ENCODE measurements at places on chromosomes 5 and 9.

DNA sequence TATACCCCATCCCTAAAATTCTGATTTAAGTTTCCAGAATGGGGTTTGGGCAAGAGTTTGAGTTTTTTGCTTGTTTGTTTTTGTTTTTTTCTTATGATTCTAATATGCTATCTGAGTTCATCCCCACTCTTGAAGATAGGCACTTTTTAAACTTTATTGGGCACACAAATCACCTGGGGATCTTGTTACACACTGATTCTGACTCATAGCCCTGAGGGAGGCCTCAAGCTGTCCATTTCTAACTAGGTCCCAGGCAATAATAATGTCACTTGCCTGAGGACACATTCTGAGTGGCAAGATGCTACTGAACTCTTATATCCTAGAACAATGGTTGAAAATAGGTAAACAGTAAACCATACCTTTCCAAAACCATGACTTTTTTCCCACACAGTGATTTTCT is 22.8 kb upstream of the ABLIM3 start:
- no peak for DNase-seq

- DNase-seq: no peak
Measured at GRCh38 chr9:24545285-24545684, 412 bp downstream of the IZUMO3 start.

- no peak for DNase-seq
Measured at GRCh38 chr9:2691626-2692025, 25.7 kb upstream of the KCNV2 start.

DNA sequence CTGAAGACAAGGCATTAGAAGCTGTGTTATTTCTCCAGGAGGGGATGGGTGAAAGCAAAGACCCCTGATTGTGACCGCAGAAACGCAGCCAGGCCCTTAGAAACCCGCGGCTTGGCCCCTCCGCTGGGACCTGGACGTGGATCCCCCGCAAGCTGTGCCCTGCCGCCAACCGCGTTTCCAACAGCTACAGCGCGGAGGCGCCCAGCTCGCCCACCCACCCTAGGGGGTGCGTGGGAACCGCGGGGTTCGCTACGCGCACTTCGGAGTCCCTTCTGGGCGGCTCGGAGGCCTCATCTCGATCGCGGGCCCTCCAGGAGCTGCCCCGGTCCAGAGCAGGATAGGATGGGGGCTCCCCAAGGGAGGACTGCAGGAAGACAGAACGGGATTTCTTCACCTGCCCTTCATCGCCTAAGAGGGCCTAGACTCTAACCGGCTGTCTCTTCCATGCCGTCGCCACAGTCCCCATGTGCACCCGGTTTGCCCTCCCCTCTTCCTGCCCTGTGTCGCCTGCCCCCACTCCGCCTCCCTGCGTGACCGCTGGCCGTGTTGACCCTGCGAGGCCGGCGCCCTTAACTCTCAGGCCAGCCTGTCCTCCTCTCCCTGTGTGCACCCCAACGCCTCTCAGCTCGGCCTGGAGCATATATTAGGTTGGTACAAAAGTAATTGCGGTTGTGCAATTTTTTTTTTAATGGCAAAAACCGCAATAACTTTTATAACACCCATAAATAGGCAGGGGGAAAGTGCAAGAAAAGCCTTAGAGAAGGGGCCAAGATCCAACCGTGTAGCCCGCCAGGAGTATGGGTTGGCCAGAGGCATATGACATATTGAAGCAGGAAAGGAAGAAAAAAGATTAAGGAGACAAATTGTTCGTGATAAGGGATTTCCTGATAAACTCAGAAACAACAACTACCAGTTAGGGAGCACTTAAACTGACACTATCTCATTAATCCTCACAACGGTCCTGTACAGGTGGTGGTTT is 68.1 kb upstream of the FREM1 start:
- DNase-seq: no peak

DNA sequence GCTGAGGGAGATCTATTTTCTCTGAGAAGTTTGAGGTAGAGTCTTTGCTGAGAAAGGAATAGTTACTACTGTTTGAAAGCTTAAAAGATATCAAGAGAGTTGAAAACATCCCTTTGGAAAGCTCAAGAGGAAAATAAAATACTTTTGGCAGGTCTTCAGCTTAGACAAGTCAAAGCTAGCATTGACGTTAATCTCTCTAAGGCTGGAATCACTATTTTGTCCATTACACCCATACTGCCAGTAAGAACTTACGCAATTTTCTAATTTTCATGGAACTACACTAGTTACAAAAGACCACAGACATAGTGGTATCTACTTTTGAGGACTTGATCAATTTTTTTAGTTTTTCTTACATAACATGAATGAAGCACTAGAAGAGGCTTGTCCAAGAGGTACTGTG is 494.9 kb downstream of the PSAT1 start:
- DNase-seq: no peak

DNA sequence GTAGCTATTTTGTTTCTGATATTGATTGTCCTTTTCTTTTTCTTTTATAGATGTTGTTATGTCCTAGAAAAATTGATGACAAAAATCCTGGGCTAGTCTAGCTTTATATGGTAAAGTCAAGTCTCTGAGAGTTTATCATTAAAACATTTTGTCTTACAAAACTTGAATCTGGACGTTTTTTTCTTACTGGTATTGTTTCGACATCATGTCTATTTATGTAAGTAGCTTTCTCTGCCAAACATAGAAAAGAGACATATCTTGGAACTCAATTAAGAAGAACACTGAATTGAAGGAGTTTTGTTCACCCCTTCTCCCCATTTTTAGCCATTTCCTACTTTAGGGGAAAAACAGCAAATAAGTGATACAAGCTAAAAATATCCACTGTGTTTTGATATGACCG is 151.5 kb downstream of the ISOC1 start:
- DNase-seq: no peak

GRCh38 chr5:36407396-36407795 is 105.7 kb upstream of the RANBP3L start:
- DNase-seq: no peak

GRCh38 chr9:9563817-9564216 is 1049.0 kb downstream of the PTPRD start:
- DNase-seq: no peak

DNA sequence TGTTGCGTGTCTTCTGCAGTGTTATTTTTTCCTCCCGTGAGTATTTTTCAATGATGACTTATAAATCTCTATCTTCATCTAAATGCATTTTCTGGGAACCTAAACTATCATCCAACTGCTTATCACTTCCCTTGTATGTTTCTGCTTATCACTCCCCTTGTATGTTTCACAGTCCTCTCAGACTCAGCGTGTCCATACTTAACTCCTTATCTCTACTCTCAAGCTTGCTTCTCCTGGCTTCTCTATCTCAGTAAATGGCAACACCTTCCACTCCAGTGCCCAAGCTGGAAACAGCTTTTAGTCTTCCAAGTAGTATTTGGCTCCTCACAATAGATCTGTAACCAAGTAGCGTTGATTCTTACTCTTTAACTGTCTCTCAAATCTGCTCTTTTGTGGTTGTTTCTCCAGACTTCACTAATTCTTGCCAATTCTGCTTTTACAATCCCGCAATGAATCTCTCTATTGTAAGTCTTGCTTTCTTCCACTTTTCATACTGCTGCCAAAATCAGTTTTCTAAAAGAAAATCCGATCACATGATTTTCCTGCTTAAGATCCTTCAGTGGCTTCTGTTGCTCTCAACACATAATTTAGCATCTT is 33.8 kb upstream of the TXNDC8 start:
- DNase-seq: no peak

GRCh38 chr9:92627651-92628050 is 42.3 kb downstream of the IPPK start:
- DNase-seq: no peak

DNA sequence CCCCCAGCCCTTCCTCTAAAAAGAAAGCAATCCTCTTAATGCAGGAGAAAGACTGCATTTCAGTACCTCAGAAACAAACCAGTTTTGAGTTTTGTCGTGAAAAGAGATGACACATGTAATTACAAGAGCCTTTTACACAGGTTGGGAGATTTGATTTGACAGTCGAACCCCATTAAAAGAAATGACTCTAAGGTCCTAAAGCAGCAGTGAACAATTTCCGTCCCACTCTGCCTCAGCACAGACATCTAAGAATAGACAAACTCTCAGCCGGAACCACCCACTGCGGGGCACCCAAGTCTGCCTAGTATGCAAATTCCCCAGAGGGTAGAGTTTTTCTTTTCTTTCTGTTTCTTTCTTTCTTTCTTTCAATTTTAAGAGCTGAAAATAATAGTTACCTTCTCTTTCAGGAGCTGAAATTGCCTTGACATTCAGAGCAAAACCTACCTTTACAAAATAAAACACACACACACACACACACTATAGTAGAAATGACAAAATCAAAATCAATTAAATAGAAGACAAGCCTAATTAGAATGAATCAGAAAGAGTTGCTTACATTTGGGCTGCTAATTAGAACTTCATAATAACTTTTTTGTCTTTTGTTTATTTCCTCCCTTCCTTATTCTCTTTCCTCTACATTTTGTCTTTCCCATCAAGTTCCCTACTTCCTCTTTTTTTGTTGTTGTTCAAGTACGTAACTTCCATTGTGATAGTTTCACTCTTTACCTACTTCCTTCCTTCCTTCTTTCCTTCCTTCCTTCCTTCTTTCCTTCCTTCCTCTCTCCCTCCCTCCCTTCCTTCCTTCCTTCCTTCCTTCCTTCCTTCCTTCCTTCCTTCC is 65.1 kb downstream of the BASP1 start:
- no peak for DNase-seq

GRCh38 chr9:89243296-89244061 is 64.9 kb upstream of the SHC3 start:
- no peak for DNase-seq

GRCh38 chr9:86821006-86821845 is 126.1 kb downstream of the GAS1 start:
- no peak for DNase-seq

GRCh38 chr5:121805911-121806310 is 45.8 kb upstream of the FTMT start:
- DNase-seq: no peak

- no peak for DNase-seq
Measured at GRCh38 chr5:38187532-38187931, 70.8 kb upstream of the EGFLAM start.

DNA sequence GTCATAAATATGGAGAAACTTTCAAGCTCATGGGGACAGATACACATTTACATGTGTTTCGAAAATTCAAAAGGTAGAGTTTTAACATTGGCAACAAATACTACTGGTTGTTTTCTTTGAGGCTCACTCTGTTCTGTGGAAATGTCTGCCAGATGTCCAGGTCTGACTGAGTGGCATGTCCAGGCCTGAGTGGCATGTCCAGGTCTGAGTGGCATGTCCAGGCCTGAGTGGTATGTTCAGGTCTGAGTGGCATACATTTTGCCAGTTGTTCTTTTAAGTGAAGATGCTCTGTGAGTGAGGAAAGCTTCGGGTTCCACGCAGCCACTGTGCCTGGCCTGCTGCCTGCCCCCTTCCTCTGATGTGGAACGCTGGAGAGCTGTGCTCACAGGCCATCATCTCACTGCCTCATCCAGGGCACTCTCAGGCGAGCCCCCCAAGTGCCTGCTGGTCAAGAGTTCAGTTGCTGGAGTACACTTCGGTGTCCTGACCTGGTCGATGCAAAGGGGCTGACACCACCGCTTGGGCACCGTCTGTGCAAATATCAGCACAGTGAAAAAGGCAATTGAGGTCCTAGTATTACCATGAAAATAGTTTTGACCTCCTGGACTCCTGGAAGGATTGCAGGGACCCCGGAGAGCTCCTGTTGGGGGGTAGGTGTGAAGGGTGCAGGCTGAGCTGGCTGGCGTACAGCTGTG is 89.9 kb downstream of the EHMT1 start:
- DNase-seq: no peak

GRCh38 chr5:141834331-141834730 is 43.9 kb downstream of the PCDH1 start:
- DNase-seq: no peak

DNA sequence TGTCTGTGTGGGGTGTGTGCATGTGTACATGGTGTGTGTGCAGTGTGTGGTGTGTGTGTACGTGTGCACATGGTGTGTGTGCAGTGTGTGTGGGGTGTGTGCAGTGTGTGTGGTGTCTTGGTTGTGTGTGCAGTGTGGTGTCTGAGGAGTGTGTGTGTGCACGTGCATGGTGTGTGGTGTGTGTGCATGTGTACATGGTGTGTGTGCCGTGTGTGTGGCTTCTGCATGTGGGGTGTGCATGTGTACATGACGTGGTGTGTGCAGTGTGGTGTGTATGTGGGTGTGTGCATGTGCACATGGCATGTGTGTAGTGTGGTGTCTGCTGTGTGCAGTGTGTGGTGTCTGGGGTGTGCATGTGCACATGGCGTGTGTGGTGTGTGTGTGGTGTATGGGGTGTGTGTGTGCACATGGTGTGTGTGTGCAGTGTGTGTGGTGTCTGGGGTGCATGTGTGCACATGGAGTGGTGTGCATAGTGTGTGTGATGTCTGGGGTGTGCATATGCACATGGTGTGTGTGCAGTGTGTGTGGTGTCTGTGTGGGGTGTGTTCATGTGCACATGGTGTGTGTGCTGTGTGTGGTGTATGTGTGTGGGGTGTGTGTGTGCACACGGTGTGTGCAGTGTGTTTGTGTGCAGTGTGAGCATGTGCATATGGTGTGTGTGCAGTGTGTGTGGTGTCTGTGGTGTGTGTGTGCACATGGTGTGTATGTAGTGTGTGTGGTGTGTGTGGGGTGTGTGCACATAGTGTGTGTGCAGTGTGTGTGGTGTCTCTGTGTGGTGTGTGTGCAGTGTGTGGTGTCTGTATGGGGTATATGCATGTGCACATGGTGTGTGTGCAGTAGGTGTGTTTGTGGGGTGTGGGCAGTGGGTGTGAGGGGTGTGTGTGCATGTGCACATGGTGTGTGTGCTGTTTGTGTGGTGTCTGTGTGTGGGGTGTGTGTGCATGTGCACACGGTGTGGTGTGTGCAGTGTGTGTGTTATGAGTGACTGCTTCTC is 40.6 kb upstream of the ZNG1F start:
- DNase-seq: no peak

DNA sequence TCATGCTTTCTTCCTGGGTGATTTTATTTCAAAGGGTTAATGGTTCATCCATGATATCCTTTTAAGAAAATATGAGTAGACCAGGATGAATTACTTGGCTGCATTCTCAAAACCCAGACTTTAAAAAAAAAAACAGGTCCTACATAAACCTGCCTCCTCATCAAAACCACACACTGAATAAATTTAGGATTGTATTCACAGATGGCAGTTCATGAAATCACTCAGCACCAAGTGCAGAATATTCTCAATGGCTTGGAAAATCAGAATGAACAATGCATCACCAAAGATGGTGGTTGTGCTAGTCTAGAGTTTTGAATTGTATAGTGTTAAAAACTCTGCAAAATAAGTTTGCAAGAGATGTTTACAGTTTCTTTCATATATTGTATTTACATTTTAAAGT is 145.4 kb upstream of the GRAMD2B start:
- DNase-seq: no peak

DNA sequence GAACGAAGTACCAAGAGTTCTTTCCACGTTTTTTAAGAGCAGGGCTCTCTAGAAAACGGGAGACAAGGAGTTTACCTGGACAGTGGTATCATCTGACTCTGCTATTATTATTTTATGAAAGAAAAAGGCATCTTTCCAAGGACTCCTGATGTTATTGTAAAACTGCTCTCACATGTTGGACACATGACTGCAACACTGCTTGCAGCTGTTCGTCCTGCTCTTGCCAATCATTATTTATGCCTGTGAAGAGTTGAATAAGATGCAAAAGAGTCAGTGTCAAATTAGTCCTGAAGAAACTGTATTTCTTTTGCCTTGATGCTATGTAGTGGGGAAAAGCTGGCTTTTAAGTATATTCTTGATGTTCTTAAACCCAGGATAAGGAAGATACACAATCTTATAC is 284.5 kb upstream of the PTGER4 start:
- no peak for DNase-seq

GRCh38 chr5:31106691-31107090 is 86.8 kb upstream of the CDH6 start:
- DNase-seq: no peak

GRCh38 chr5:41670854-41671479 is 160.6 kb upstream of the PLCXD3 start:
- no peak for DNase-seq

Measured in stimulated activated CD4-positive, alpha-beta T cell treated with anti-CD3 and anti-CD28 coated beads, Interleukin-12 subunit alpha, Interleukin-12 subunit beta, amount 100 ng/mL, for 48 hours (primary cell).